Aorta (tissue), 5 donors: ENCODE measurements at places on chromosomes 4 and X. TPM values are rescaled to one million over a fixed set of nuclear protein-coding genes. Genes with fewer than 3 reads are reported as not detected.

DNA sequence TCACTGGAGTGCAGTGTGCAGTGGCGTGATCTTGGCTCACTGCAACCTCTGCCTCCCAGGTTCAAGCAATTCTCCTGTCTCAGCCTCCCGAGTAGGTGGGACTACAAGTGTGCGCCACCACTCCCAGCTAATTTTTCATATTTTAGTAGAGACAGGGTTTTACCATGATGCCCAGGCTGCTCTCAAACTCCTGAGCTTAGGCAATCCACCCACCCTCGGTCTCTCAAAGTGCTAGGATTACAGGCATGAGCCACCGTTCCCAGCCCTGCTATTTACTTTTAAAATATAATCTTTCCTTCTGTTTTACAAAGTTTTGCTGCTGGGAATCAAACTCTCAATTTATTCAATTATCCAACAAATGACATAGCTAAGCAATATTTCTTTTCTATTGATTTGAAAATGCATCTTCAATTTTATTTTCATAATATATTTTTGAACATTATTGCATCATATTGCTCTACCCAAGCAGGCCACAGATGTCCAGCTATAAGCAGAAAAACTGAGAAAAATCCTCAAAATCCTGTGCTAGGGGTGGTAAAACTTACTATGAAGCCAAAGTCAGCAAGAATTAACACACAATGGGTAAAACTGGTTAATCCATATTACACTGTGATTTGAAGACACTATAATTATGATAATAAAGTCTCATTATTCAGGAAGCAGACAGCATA, 5.2 kb downstream of the TIFA start:
- H3K4me1 ChIP-seq: no peaks in the 10 kb centered on the region
- DNase-seq: no peak
- H3K4me3 ChIP-seq: no peak overlapping the region

DNA sequence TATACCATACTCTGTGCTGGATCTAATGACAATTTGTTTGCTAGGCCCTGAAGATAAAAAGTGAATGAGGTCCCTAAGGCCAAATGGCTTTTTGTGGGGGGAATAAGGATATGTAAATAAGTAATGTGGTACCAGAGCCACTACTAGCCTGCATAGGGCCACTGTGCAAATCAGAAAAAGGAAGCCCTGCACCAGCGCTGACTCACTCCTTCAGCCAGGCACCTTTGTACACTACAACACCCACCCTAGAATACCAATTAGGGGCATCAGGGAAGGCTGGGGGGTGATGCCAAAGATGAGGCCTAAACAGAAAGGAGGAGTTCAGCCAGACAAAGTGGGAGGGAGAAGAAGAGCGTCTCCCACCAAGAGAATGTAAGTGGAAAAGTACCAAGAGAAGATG, 122.2 kb downstream of the CAMK2D start:
- H3K36me3 ChIP-seq: no peaks in the 10 kb centered on the region
- H3K4me3 ChIP-seq: no peak overlapping the region
- peak overlapping the region; percentile 78 for H3K27ac ChIP-seq
- no peak for DNase-seq

- no peaks in the 10 kb centered on the region for H3K27me3 ChIP-seq
- peak; percentile 95 for DNase-seq
- H3K4me3 ChIP-seq: no peak overlapping the region
- no peaks in the 10 kb centered on the region for H3K36me3 ChIP-seq
- no peaks in the 10 kb centered on the region for H3K4me1 ChIP-seq
These were observed 61.7 kb downstream of the ADRA2C start for GRCh38 chr4:3827616-3828492.

- H3K27ac ChIP-seq: no peak overlapping the region
- DNase-seq: no peak
- no peaks in the 10 kb centered on the region for H3K36me3 ChIP-seq
- H3K4me3 ChIP-seq: peak overlapping the region; percentile 45
- H3K27me3 ChIP-seq: no peaks in the 10 kb centered on the region
- no peaks in the 10 kb centered on the region for H3K4me1 ChIP-seq
These were observed 72.8 kb downstream of the PRSS12 start for GRCh38 chr4:118279920-118280432.

- H3K27me3 ChIP-seq: no peaks in the 10 kb centered on the region
- DNase-seq: no peak
- no peak overlapping the region for H3K4me3 ChIP-seq
These were observed 887.6 kb downstream of the ADGRL3 start for GRCh38 chr4:62087706-62088105.

DNA sequence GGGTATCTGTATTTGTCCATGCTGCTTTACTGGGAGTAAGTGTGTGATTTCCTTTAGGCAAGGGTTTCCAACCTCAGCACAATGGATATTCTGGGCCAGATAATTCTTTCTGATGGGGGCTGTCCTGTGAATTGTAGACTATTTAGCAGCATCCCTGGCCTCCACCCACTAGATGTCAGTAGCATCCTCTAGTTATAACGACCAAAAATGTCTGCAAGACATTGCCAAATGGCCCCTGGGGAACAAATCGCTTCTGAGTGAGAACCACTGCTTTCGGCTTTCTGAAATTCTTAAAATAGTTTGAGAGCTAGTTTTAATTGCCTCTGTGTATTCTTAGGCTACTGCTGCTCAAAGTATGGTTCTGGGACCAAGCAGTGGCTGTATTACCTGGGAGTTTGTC, 81.2 kb upstream of the GPM6B start:
- H3K4me1 ChIP-seq: peaks cover 2% of the 10 kb centered on the region
- DNase-seq: no peak
- no peaks in the 10 kb centered on the region for H3K36me3 ChIP-seq
- H3K27me3 ChIP-seq: no peaks in the 10 kb centered on the region
- no peak overlapping the region for H3K27ac ChIP-seq

CYSLTR1 gene
- 3.0 TPM for total RNA-seq
